ENCODE measurements at places on chromosomes 12 and 14. TPM values are rescaled to one million over a fixed set of nuclear protein-coding genes. Genes with fewer than 3 reads are reported as not detected.

KIF26A gene
- total RNA-seq = 31.3 TPM

COX8C gene
- not detected for total RNA-seq

GRIN2B gene
- 8.7 TPM for total RNA-seq

TRAFD1 gene
- total RNA-seq = 45.9 TPM

RNF212B gene
- not detected for total RNA-seq

CLEC2D gene
- total RNA-seq = 17.5 TPM

SLCO1B3 gene
- not detected for total RNA-seq

LTB4R2 gene
- total RNA-seq = 6.9 TPM

PCK2 gene
- total RNA-seq = 11.2 TPM

TEX52 gene
- total RNA-seq = not detected

KLC1 gene
- 377 TPM for total RNA-seq

SPRING1 gene
- 46.3 TPM for total RNA-seq

RND1 gene
- 2.3 TPM for total RNA-seq

PPP1R1A gene
- 8.8 TPM for total RNA-seq

HOXC5 gene
- not detected for total RNA-seq

DNAJC22 gene
- 1.4 TPM for total RNA-seq

E2F7 gene
- total RNA-seq = 5.2 TPM

C14orf93 gene
- 14.9 TPM for total RNA-seq

BCAT1 gene
- 66.6 TPM for total RNA-seq

PKP2 gene
- total RNA-seq = 24.0 TPM

DAO gene
- not detected for total RNA-seq

LRP1-AS gene
- 3.4 TPM for total RNA-seq

TAS2R10 gene
- 5.8 TPM for total RNA-seq

GLT8D2 gene
- 57.2 TPM for total RNA-seq

TMTC1 gene
- 39.4 TPM for total RNA-seq

MANSC4 gene
- total RNA-seq = not detected

TDRD9 gene
- 11.0 TPM for total RNA-seq

TTC9 gene
- 8.9 TPM for total RNA-seq

FAM181A gene
- not detected for total RNA-seq

P3H3 gene
- 97.3 TPM for total RNA-seq

SELPLG gene
- total RNA-seq = 2.9 TPM

C14orf132 gene
- total RNA-seq = 69.9 TPM

SAMD15 gene
- 4.7 TPM for total RNA-seq

AMN gene
- 0.33 TPM for total RNA-seq

C14orf180 gene
- total RNA-seq = 0.49 TPM

CISTR gene
- not detected for total RNA-seq

COA8 gene
- total RNA-seq = 37.4 TPM
